Dermis microvascular lymphatic vessel endothelial cell (primary cell): ENCODE measurements at places on chromosomes 12 and 14.

- no peak for DNase-seq
Observed at GRCh38 chr14:77794357-77794756, 5.6 kb upstream of the ADCK1 start.

DNA sequence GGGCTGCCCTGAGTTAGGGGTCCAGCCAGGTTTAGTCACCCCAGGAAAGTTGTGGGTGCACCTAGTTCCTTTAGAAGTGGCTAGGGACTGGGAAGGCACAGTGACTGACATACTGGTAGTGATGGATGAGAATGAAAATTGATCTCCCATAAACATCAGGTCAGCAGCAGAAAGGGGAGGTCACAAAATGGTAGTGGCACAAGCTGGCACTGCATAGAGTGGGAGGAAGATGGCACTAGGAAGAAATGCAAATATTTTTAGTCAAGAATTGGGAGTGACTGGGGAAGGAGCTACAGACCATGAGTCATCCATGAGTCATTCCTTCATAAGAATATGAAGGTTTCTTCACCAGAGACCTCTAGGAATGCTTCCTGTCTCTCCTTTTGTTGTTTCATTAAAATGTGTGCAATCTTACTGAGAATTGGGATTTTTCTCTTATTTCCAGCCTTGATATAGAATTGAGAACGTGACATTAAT, 198.3 kb upstream of the AMIGO2 start:
- no peak for DNase-seq

DNA sequence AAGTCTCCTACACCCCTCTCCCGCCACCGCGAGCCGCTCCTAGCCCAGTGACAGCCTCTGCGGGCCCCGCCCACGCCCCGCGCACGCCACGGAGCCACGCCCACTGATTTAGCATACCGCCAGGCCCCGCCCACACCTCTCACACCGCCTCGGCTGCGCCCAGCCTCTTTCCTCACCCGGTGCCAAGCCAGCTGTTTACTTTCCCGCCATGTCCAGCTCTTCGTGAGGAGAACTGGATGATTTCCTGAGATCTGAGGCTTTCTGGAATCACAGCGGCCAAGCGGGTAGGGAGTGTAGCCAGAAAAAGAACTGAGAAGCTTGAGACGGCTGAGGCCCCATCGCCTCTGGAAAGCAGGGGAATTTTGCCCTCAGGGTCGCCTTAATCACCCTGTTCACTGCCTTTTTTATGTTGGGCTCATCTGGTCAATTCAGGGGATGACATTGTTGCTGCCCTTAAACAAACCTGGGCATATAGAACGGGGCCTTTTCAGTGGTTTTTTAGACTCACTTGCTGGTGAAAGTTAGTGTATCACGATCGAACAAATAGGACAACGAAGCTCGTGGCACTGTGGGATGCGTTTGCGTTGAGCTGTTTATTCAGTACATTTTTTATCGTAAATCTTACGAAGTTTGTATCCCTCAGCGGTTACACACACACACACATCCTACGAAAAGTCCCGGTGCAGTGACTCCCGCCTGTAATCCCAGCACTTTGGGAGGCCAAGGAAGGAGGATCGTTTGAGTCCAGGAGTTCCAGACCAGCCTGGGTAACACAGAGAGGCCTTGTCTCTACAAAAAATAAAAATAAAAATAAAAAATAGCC, at the start of gene RNF212B:
TSS of gene RNF212B (plus strand) at position 165 of the 823 bp plus-strand sequence. CDS start 2,410 bp downstream, outside the sequence.
- DNase-seq = peak; percentile 73

DNA sequence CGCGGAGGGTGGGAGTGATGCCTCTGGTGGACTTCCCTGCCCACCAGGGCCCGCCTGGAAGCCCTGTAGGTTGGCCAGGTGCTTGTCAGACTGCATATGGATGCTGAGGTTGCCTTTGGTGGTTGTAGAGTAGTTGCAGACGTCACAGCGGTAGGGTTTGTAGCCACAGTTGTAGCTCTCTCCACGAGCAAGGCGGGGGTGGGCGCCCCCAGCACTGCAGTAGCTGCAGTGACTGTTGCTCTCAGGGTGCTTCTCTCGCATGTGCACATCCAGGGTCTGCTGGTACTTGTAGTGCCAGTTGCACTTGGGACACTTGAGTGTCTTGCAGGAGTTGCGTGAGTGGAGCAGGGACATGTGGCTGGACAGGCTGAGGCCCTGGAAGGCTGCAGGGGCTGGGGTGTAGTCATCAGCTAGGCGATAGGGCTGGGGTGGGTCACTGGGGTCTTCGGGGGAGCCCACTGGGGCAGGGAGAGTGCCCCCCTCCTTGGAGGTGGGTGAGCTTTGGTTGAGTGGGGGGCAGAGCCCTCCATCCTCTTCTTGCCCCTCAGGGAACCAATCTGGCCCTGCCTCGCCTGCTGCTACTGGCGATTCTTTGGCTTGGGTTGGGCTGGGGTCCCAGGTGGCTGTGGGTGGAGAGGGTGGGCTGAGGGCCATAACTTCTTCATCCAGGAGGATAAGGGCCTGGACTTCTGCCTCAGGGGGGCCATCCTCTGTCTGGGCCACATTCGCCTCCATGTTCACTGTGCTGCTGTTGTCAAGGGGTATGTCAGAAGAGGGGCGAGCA, 17.7 kb downstream of the ZFHX2 start:
- no peak for DNase-seq

- DNase-seq = no peak
Observed at GRCh38 chr12:42979746-42980145, 390.2 kb upstream of the PRICKLE1 start.

GRCh38 chr14:68632054-68632895, 160.6 kb downstream of the ZFP36L1 start:
- DNase-seq = no peak

DNA sequence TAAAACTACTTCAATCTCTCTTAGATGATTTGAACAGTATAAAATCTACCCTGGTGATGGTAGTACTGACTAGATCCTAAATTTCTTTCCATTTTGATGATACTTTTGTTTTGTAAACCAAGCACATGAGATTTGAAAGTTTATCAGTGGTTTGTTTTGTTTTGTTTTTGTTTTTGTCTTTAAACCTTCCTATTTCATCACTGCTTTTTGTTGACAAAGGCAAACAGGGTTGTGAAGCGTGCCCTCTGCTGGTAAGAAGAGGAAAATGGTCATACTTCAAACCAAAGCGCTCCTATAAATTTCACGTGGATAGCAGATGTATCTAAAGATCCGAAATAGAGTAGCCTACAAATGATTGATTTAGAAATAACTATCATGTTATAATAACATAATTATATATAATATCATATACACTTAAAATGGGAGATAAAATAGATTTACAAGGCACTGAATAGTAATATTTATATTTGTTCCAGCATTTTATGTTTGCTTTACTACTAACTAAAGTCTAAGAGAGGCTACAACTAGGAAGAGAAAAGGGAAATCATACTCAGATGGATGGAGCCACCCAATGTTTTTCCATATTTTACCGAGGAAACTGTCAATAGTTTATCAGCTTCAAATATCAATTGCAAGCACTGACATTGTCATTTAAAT, 254.0 kb upstream of the USP15 start:
- DNase-seq = peak; percentile 38

DNA sequence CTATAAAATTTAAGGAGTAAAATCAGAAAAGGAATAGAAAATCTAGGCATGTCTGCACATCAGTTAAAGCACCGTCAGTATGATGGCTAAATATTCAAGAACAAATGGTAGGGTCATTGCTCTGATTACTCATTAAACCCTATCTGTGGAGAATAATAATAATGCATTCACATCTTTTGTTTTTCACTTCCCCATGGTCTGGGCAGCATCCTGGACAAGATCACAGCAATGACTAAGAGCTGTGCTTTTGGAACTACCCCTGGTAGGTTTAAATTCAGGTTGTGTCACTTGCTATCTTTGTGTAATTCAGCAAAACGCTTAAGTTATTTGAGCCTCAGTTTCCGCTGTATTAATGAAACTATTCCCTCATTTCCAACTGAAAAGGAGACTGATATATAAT, 33.1 kb downstream of the C12orf42 start:
- DNase-seq = no peak
